ENCODE measurements at places on chromosomes 7 and 10.
A peak's percentile ranks its signal among the peaks of the same experiment; 100 is the strongest.

- no peak for DNase-seq
These were observed 8.1 kb downstream of the TRIM8 start for GRCh38 chr10:102652170-102652916.

- DNase-seq, result no peak
These were observed 426.4 kb downstream of the TCERG1L start for GRCh38 chr10:130885021-130885655.

DNA sequence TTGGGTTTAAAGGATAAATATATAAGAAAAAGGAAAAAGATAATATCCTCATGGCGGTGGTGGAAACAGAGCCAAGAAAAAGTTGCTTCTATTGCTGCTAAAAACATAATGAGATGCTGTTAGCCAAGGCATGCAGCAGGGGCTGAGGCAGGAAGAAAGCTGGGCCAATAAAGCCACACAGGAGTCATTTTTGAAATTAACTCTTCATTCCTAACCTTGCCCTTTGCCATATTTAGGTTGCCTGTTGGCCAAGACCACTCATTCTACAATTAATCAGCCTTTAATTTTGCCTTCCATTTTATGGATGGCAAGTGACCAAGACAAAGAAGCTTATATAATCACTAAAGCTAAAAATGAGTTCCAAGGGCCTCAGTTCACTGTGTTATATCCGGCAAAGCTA is 58.2 kb downstream of the ARMH3 start:
- DNase-seq, result no peak

DNA sequence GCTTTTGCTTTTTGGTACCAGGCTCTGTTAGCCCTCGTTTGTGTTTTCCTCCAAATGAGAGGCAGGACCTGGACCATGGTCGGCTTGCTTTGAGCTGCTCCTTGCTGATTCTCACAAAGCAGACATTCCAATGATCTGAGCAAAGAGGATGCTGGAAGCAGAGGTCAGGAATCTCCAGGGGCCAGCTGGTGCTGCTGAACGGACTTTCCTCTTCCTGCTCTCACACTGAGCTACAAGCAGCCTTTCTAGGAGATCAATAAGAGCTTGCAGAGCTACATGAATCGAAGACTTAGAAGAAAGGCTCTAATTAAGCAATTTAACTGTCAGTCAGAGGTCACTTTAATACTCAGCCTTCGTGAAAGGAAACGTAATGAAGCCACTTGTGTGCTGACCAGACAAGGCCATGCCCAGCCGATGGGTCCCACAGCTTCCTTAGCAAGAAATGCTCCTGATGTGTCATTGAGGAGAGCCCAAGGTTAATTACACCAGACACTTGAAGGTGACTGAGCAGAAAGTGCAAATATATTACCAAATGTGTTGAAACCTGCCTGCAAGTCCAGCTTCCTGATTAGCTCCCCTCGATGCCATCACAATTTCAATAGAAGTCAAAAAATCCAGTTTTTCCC is 151.3 kb upstream of the RSU1 start:
- no peak for DNase-seq

DNA sequence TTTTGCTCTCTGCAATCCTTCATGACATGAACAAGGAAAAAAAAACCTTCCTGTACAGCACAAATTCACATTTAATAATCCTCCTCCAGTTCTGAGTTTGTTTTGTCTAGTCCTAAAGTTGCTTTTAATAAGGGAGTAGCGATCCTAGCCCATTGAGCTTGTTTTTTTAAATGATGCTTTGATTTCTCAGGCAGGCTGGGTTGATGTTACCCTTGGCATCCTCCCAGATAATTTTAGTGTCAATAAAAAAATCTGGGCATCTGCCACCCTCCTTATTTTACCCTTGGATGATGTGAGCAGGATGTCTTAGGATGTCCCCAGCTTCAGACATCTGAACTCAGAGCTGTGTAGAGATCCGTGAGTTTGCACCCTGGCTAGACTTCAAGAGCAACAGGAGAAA is 33.9 kb upstream of the PROSER2 start:
- no peak for DNase-seq

DNA sequence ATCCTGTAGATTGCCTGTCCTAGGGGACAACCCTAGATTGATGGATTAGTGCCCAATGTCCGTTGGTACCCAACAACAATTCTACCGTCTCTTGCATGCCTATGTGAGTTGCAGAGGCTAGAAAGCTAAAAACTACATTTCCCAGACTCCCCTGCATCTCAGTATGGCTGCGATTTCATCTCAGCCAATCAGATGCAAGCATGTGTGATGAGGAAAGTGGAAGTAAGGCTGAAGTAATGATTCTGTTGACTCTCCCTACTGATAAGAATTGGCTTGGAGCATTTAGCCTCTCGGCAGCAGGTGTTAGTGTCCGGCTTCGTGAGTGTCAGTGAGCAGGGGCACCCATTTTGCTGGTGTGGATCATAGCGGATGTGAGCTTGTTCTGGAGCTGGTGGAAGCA is 171.9 kb downstream of the FGFR2 start:
- no peak for DNase-seq

GRCh38 chr10:46273506-46274477 is 13.0 kb upstream of the ANTXRL start:
- DNase-seq, result no peak

GRCh38 chr10:112842832-112843360 is 107.2 kb upstream of the TCF7L2 start:
- no peak for DNase-seq

- no peak for DNase-seq
These were observed 24.9 kb upstream of the GSAP start for GRCh38 chr7:77441046-77441445.

DNA sequence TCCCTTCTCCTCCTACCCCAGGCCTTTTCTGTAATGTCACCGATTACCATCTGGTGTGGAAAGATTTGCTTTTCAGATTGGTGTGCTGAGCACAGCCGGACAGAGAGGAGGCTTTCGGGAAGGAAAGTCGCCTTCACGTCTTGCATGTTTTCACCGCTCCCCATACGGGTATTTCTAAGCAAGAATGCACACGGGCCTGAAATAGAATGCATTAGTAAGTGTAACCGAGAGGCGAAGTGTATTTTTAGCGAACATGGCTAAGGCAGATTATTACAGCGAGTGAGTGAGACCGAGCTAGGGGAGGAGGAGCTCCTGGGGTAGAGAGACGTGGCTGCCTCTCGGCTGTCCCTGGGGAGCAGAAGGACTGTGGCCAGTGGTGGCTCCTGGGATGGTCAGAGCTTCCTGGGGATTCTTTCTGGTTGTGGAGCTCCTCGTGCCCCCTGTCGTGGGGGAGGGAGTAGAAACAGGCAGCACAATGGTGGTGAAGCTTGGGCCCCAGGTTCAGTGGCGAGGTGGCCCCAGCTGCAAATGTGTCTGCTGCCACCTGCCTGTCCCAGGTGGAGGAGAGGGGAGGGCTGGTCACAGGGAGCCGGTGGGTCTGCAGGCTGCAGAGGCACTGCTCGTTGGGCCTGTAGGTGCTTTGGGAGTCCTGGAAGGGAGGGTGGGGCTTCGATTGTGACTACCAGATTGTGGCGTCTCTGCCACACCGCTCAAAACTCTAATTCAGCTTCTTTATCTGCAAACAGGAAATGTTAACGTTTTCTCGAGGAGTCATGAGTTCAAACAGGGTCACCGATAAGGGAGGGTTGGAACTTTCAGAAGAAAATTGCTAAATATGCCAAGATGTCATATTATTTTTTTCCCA is 135.8 kb downstream of the CAMK1D start:
- peak; percentile 52 for DNase-seq

GRCh38 chr7:50262446-50262845 is 42.1 kb upstream of the IKZF1 start:
- no peak for DNase-seq

GRCh38 chr10:17435953-17436352 is 18.4 kb downstream of the ST8SIA6 start:
- DNase-seq, result no peak

GRCh38 chr10:17219024-17219423 is 9.0 kb upstream of the VIM start:
- no peak for DNase-seq
